Activated naive CD8-positive, alpha-beta T cell treated with anti-CD3 and anti-CD28 coated beads, Interleukin-2, amount 50 U/mL, for 24 hours (primary cell): ENCODE measurements at places on chromosomes 7 and 10.

GRCh38 chr7:141220263-141220880, 146.5 kb downstream of the TMEM178B start:
- DNase-seq, result no peak

DNA sequence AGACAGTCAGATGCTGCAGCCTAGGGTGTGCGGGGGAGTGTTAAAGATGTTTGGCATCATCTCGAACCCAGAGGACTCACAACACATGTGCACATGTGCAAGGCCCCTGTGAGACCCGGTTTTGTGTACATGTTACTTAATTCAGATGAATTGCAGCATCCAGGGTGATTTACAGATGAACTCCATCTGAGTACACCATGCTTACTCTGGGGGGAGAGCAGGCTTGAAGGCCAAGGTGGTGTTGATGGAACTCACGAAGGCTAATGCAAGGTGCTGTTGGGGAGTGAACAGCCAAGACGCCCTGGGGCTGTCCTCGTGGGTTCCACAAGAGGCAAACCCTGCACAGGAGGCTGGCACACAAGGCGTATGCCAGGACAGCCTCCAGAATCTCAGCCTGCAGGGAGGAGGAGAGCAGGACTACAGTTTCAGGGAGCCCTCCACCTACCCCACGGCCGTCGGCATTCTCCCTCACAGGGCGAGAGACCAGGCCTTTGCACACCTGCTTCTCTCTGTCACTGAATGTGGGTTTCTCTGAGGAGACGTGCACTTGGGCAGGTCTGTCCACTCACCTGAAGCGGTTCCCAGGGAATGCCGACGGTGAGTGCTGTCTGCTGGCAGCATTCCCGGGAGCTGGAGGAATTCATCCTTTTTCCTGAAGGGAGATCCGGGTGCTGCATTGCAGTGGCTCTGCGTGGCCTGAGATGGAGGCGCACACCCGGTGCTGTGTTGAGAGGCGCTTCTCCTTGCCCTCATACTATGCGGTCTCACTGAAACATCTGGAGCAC, 178.5 kb upstream of the RNF32 start:
- DNase-seq, result no peak

DNA sequence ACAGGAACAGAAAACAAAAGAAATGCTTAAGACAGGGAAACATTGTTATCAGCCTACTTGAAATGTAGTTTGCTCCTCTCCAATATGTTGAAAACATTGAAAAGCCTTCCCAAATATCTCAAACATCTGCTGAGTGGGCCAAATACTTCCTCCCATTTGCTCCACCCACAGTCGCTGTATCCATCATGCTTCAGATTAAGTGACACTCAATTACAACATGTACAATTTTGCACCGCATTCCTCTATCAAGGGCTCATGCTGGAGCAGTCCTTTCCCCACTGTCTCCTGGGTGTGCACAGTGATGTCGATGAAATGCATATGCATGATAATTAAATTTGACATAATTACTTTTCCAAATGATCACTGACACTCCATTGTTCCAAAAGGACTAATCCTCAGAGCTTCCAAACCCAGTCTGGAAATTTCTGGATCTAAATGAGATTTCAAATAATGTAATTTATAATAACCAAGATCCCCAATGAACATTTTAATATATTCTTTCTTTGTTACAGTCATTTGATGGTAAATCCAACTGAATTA, 604.6 kb downstream of the GRID1 start:
- no peak for DNase-seq

- no peak for DNase-seq
Measured at GRCh38 chr7:123004931-123005330, 9.4 kb upstream of the TAS2R16 start.
